ENCODE measurements at places on chromosomes 12 and 14.

DNA sequence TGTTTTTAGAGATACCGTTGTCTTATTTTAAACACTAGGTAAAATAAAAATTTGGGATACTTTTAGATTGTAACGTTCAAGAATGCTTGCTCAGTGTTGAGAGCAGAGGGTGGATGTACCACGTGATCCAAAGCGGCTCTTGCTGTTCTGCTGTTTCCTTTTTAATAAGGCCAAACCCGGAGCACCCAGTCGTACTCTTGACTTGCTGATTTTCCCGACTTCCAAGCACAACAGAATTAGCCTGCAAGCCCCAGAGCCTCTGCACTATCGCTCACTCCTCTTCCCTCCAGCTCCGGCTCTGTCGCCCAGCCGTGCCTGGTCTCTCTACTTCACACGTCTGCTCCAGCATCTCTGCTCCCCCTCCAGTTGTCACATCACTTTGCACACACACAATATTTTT, 77.3 kb downstream of the EMP1 start:
- no peak for DNase-seq

DNA sequence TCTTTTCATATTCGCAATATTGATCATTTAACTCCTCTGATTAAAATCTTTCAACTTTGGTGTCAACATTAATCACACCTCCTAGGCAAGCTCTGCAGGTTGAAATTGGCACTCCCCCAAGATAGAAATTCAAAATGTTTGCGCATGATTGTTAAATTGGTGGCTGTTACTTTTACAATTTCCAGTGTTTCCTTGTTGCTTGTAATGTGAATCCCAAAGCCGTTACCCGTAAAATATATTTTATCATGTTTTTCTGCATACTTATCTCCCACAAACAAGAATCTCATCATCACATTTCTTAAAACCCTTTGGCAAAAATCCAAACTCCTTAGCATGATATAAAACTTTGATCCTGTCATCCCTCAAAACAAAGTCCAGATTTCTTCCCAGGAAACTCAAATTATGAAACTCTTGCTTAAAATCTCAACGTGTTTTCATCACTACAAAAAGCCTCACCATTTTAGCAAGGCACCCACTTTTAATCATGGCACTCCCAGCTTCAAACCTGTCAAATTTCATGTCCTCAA, 14.7 kb downstream of the RTL1 start:
- DNase-seq = no peak

DNA sequence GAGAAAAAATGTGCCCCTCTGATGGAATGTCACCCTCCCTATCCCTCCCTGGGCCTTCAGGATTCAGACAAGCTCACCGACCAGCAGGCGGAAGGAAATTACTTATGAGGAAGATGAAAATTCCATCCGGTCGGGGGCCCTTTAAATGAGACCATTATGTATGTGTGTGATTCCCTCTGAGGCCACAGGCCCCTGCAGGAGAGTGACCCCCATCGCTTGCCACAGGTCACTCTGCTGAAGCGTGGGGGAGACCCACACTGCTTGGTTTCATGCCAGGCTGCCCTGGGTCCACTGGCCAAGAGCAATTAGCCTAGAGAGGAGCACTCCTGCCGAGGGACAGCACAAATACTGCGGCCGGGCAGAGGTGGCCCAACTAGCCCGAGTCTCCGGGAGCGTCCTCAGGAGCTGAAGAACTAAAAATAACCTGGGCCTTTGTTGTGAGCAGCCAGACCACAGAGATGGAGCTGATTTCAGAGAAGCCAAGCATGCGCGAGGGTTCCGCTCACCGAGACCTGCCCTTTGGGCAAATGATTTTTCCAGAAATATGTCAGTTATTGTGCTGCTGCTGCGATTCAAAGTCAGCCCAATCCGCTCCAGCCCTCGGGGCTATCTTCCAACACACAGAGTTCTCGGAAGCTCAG, 276.4 kb downstream of the DPF3 start:
- DNase-seq = no peak

GRCh38 chr14:68423686-68424085, 369.2 kb downstream of the ZFP36L1 start:
- DNase-seq = no peak

DNA sequence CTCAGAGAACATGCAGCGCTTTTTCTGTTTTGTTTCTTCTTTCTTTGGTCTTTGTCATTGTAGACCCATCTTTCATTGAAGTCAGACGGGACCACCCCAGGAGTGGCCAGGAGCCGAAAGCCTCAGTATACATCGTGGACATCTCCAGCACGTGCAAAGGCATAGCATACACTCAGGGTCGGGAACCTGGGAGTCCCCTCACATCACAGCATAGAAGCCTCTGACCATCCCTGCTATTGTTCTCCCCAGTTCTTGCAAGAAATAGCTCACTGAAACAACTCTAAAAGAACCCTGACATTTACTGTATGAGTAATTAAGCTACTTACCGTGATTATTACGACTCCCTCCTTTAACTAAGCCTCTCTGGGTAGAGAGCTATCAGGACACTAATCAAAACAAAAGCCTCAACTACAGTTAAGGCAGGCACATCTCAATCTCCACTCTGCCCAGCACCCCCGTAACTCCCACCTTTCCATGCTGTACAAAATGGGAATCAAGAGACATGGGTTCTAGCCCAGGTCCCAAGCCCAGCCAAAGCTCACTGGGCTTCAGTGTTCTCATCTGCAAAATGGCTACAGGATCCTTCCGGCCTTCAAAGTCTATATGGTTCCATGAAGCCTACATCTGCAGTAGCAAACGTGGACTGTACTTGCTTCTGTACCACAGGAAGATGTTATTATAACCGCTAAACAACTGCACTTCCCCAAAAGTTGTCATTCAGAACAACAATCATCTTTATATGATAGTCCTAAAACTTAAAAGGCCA, 6.7 kb downstream of the CCDC88C start:
- no peak for DNase-seq

DNA sequence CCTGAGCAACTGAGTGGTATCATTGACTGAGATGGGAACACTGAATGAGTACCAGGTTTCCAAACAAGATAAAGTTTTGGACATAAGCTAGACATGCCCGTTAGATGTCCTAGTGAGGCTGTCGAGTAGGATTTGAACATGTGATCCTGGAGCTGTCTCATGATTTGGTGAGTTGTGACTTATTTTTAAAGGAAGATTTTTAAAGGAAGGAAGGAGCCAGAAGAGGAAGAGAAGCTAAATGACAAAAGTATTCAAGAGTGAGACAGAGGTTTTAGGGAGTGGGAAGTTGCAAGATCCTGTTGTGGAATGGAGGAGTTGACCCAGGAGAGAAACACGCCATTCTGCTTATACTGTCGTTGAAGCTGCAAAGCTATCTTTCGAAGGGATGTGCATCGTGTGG, 82.1 kb downstream of the SAMD4A start:
- DNase-seq = no peak

DNA sequence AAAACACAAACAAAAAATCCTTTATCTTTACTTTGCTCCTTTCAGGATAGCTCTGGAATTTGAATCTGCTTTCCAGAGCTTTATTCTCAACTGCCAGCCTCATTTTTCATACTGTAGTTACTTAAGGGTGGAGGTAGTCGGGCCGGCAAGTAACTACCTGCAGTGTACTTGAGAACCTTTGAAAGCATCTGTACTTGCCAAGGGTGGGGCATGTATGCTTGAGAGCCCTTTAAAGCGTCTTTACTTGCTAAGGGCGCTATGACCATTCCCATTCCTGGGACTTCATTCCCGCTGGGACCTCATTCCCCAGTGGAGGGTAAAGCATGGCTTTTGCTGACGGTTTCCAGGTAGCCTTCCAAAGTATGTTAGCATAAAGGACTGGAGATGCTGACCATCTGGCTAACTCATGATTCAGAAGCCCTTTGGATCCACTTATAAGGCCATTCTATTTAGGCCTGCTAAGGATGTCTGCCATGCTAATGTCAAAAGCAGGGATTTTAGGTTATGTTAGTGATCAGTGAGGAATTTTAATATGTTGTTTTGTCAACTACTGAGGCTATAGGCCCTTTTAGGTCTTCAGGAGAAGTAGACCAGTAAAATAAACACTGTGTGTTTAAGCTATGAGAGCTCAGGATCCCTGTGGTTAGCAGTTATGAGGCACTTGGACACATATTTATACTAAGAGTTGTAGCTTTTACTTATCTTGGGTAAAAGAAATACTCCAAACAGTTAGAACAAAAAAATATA, 74.9 kb downstream of the CRADD start:
- DNase-seq = no peak

GRCh38 chr14:26143057-26143456, 454.8 kb downstream of the NOVA1 start:
- DNase-seq = no peak
